ENCODE measurements at places on chromosomes 2 and 18.

- no peak for DNase-seq
Measured at GRCh38 chr2:101692041-101692440, 5.5 kb upstream of the MAP4K4 start.

DNA sequence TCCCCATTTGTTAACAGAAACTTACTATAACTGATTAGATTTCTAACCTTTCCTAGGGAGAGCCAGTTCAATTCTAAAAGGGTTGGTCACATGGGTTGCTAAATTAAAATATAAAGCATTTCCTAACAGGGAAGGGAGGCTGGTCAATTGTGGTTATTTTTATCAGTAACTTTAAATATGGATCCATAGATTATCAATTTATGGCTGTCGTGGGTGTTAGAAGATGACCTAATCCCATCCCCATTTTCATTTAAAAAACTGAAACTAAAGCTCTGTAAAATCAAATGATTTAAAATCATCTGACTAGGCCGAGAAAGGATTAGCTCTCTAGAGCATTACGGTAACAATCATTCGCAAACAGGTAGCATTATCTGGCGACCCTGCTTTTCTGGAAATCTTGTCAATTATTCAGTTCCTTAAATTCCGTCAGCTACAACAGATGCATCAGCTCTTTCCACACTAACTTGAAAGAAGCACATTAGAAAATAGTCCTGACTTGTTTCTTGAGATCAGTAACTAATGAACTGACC, 953 bp upstream of the HNRNPA3 start:
- no peak for DNase-seq

- DNase-seq = no peak
Measured at GRCh38 chr2:166984797-166985196, 96.5 kb downstream of the XIRP2 start.

DNA sequence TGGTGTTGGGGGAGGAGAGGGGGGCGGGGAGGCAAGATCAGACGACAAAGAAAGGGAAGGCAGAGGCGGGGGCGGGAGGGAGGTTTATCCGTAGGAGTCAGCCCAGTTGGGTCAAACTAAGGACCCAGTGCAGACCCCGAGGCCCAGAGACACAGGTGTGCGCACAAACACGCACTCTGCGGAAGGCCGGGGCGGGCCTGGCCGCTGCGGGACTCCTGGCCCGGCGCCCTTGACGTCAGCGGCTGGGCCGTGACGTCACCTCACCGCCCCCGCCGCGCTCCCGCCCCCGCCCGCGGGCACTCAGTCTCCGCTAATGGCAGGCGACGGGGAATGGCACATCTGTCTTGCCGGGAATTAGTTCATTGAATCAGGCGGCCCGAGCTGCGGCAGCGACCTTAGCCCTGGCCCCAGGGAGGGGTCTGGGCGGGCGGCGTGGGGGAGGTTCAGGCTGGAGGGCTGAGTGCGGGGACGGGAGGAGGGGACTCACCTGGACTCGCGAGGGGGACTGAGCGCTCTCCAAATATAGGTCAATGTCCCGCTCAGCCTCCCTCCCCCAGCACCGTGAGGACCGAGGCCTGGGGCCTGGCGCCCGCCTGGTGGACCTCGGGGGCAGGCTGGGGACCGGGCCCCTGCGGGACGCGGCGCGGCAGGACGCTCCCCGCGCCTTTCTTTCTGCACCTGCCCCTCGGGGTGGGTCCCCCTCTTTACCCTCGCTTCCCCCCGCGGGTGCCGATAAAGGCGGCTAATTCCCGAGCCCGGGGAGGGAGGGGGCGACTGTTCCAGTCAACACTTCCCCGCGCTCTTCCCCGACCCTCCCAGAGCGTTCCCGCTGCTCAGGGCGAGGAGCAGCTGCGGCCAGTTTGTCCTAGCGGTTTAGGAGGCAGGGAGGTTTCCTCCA, 15.5 kb upstream of the ECEL1 start:
- no peak for DNase-seq

- peak; percentile 37 for DNase-seq
Measured at GRCh38 chr2:112811841-112812306, 24.7 kb downstream of the IL1B start.

DNA sequence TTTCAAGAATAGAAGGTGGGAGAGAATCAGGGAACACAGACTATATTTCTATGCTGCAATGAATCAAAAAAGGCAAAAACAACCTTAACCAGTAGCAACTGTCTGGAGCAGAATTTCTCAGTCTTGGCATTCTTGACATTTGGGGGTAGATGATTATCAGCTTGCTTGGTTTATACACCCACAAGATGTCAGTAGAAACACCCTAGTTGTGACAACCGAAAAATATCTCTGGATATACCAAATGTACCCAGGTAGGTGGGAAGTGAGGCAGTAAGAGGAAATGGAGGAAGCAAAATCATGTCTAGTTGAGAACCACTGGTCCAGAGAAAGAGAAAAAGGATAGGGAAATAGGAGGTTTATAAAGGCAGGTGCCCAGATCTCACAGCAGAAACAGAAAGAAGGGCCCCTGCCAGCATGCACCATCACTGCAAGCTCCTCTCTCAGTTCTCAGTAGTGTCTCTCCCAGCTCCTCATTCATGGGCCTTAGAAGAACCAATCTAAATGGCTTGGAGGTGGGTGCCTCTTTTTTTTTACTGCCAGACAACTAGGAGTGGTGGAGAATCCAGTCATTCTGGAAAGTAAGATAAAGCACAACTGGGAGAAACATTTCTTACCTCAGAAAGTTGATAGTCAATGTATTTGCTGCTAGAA, 50.4 kb downstream of the MBD2 start:
- no peak for DNase-seq

GRCh38 chr2:173990970-173991819, 26.0 kb upstream of the SP3 start:
- no peak for DNase-seq

- DNase-seq = no peak
Measured at GRCh38 chr2:133025004-133025403, 355.0 kb upstream of the LYPD1 start.

GRCh38 chr18:3119401-3120341, 100.1 kb downstream of the MYOM1 start:
- DNase-seq = no peak

GRCh38 chr2:30394096-30394495, 53.0 kb upstream of the LCLAT1 start:
- DNase-seq = no peak

DNA sequence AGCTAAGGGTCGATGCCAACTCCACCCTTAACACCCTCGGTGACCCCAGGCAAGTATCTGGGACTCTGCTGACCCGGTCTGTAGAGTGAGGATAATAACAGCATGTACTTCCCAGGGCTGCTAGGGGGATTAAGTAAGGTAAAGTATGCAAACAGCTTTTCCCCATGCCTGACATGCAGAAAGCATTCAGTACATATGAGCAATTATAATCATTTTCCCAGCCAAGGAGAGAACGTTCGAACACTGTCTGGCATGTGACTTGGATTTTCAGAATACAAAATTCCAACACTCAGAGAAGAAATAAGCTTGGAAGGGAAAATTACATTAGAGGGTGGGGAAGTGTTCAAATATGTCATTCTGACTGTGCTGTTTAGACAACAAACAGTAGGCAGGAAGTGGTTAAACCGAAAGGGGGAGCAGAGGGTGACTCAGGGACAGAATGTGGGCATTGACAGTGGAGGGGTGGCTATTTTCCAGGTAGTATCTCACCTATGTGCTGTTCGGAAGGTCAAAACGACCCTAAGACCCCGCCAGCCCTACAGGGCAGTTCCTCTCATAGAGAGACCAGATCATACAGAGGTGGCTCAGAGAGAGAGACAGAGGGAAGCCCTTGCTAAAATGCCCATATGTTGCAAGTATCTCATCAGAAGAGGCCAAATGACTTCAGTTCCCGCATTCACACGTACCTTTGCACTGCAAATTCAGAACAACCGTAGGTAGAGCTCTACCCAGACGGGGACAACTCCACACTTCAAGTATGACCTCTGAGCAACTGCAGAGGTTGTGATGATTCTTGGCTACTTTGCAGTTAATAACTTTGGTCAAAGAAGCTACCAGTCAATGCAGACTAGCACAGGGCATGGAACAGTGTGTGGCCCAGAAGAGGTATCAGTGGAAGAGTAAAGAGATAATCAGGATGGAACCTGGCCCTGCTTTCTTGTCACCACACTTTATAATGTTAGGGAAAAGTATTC, 14.8 kb downstream of the ASPRV1 start:
- peak; percentile 42 for DNase-seq

- DNase-seq = no peak
Measured at GRCh38 chr2:16617282-16618266, 48.1 kb downstream of the CYRIA start.

DNA sequence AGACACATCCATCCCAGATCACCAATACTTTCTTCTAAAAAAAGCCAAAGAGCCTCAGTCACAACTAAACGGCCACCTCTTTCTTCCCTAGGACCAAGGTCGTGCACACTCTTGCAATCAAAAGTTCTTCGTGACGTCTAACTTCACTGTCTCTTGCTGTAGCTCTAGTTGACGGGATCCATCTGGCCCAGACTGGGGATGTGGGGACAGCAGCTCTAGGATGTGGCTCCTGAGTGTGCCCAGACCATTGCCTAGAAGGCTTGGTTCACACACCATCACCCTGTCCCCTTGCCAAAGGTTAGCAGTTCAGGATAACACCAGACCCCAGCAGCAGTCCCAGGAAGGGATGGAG, 98.2 kb downstream of the TNS1 start:
- DNase-seq = no peak

- DNase-seq = no peak
Measured at GRCh38 chr2:18123211-18123570, 244.7 kb downstream of the KCNS3 start.

GRCh38 chr2:61660511-61661388, 122.6 kb upstream of the XPO1 start:
- DNase-seq = no peak

DNA sequence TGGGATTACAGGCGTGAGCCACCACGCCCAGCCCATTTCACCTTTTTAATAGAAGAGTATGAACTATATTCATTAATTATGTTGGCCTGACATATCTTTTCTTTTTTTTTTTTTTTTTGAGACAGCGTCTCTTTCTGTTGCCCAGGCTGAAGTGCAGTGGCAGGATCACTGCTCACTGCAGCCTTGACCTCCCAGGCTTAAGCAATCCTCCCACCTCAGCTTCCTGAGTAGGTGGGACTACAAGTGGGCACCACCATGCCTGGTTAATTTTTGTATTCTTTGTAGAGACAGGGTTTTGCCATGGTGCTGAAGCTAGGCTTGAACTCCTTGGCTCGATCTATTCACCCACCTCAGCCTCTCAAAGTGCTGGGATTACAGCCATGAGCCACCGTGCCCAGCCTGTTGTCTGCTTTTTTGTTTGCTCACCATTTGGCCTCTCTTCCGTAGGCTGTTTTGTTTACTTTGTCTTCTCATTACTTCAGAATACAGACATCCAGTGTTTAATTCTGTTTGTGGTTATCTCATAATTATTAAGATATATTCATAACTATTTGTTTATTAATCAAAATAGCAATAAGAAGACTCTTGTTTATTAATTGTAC, 16.3 kb upstream of the CDH2 start:
- DNase-seq = no peak

- no peak for DNase-seq
Measured at GRCh38 chr2:45401431-45401922, 209.6 kb downstream of the SRBD1 start.

GRCh38 chr2:143907801-143908200, 612.1 kb downstream of the ZEB2 start:
- peak; percentile 26 for DNase-seq

GRCh38 chr2:215238485-215239098, 73.3 kb upstream of the ATIC start:
- no peak for DNase-seq

DNA sequence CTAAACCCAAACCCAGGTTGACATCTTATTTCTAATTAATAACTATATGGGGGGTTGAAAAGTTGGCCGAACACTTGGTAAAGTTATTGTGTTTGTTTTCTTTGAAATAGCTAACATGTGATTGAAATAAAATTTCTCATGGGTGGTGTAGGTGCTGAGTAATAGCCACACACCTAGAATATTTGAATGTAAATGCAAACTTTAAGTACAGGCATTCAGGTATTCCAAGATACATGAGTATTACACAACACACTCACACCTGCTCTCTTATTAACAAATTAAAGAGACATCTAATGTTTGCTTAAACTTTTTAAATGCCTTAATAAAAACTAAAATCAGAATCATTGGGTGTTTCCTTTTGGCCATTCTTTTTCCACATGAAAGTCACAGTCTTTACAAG, 165.5 kb downstream of the EHBP1 start:
- DNase-seq = no peak

GRCh38 chr2:61433606-61434005, 37.3 kb downstream of the USP34 start:
- DNase-seq = no peak

DNA sequence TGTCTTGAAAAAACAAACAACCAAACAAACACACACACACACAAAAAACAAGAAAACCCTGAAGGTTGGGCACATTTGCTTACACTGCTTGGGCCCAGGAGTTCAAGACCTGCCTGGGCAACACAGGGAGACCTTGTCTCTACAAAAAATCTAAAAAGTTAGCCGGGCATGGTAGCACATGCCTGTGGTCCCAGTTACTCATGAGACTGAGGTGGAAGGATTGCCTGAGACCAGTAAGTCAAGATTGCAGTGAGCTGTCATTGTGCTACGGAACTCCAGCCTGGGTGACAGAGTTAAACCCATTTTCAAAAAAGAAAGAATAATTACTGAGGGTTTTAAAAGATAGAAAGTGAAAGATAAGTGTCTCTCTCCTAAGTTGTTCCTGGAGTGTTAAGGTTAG, 103.4 kb downstream of the MBD5 start:
- no peak for DNase-seq

DNA sequence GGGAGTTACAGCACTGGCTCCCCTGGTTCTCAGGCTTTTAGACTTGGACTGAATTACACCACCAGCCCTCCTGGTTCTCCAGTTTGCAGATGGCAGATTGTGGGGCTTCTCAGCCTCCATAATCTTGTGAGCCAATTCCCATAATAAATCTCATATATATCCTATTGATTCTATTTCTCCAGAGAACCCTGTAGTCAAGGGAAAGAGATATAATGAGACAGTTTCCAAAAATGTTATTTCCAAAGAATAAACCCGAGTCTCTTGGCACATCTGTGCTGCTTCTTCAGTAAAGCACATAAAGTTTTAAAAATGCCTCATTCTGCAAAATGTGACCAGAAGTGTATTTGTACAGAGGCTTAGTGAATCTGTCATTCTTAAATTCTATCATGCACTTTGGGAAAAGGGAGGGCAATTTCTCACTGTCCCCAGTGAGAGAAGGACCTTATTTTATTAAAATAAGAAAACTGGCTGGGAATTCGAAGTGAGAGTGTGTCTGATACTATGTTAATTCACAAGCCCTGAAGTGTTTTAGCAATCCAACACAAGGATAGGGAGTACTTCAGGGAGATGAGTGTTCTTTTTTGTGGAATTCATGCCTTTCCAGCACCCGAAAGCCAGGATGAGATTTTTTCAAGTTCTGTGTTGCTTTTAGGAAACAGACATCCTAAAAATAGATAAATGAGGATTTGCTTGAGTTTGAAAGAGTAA, 282.4 kb upstream of the CHAC2 start:
- no peak for DNase-seq

DNA sequence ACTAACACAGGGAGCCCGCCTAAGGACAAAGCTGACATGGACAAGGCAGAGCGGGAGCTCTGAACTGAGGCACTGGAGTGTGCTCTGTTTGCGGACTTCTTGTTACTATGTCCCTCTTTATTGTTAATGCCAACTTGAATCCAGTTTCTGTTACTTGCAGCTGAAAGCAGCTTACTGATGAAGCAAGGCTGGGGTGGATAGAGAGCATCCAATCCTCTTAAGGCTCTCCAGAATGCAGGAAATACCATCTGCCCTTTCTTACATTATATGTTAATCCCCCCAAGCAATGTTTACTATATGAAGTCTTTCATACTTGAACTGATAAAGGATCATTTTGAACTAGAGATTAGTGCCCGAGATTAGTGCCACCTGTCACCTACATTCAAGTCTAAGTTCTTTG, 9.4 kb downstream of the FAM210A start:
- DNase-seq = no peak

Data from GM04503 (cell line).